ENCODE measurements at places on chromosomes 6 and 20. TPM values are rescaled to one million over a fixed set of nuclear protein-coding genes. Genes with fewer than 3 reads are reported as not detected.

DPPA5 gene
- polyA plus RNA-seq, result not detected

CLDN20 gene
- polyA plus RNA-seq, result not detected

RFX6 gene
- polyA plus RNA-seq, result not detected

EPPIN gene
- polyA plus RNA-seq, result not detected

IL20RA gene
- 0.75 TPM for polyA plus RNA-seq

RIPOR3 gene
- 0.06 TPM for polyA plus RNA-seq

Data from foreskin keratinocyte (primary cell).